Left colon (tissue), 2 donors: ENCODE measurements at places on chromosomes 1 and 21. TPM values are rescaled to one million over a fixed set of nuclear protein-coding genes. Genes with fewer than 3 reads are reported as not detected.

Gene HCRTR1
- not detected for total RNA-seq

Gene AGT
- 1.2 TPM for total RNA-seq

Gene TMCO2
- not detected for total RNA-seq

Gene PGBD5
- 3.0 TPM for total RNA-seq

Gene FAM72B
- total RNA-seq: 1.3 TPM

Gene NOS1AP
- 11.3 TPM for total RNA-seq

Gene GRHL3
- not detected for total RNA-seq

Gene VANGL2
- 5.8 TPM for total RNA-seq

Gene HPDL
- 3.6 TPM for total RNA-seq

Gene AIM2
- 1.1 TPM for total RNA-seq

Gene TRIM46
- total RNA-seq: 0.28 TPM
